ENCODE measurements at places on chromosomes 5 and 9. TPM values are rescaled to one million over a fixed set of nuclear protein-coding genes. Genes with fewer than 3 reads are reported as not detected.
A peak's percentile ranks its signal among the peaks of the same experiment; 100 is the strongest.

DNA sequence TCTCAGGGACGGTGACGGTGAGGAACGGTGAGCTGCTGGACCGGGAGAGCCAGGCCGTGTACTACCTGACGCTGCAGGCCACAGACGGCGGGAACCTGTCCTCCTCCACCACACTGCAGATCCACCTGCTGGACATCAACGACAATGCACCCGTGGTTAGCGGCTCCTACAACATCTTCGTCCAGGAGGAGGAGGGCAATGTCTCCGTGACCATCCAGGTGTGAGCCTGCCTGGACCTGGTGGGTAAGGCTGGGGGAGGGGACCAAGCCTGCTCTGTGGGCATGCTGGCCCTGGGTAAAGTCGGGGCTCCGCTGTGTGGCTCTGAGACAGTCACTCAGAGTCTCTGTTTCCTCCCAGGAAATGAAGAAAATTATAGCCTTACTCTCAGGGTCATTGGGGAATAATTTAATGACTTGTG is 29.3 kb downstream of the CDHR2 start:
- DNase-seq: no peak

DNA sequence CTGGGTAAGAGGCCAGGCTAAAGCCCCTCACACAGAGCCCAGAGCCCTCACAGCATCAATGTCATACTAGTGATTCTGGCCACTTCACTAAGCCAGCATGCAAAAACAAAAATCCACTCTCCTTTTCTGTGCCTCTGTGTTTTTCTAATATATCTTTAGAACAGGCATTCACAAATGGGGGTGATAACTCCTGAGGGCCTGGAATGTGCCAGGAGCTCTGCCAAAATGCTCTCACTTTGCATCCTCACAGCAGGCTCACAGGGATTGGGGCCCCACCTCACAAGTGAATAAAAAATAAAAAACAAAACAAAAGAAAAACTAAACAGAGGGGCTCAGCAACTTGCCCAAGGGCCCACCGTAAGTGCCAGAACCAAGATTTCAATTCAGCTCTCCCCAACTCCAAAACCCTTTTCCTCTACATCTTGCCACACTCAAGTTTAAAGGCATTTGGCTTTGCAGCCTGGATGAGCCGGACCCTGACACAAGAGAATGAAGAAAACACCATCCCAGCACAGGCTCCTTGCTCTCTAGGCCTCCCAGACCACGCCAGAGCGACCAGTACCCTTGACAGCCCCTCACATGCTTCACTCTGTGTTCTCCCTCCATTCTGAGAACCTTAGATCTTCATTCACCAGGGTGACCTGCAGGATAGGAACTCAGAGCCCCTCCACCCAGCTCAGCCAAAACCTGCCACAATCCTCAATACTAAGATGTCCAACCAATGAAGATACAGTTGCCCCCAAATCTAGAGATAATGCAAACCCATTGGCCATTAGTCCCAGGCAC is 51.3 kb downstream of the SAXO1 start:
- peak; percentile 15 for DNase-seq

DNA sequence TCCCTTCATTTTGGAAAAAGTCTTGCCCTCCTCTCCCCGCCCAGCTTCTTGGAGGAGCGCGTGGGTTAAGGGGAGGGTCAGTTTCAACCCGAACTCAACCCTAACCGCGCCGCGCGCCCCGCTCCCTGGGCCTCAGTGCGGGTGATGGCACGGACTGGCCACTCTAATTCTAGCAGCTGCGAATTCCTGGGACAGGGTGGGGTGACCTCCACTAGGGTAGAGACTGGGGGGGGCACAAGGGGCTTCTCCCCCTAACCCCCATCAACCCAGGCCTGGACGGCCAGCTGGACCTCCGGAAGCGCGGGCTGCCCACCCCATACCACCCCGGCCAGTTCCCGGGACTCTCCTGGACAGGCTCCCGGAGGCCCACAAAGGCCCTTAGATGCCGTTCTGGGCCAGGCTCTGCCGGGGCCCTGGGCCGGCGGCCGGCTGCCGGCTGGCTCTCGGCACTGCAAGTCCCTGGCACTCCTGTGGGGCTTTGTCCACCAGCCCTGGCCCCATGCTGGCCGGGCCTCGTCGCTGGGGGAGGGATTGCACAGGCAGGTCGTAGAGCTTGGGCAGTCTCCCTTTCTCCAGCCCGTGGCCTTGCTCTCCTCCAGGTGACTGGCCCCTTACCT is 7.2 kb upstream of the PSD2 start:
- DNase-seq: no peak

- DNase-seq: peak; percentile 33
Measured at GRCh38 chr5:87411973-87412629, 629 bp downstream of the CCNH start.

GRCh38 chr5:169176709-169177694 is 123.9 kb downstream of the SLIT3 start:
- DNase-seq: no peak

- DNase-seq: no peak
Measured at GRCh38 chr5:138461343-138462125, 3.7 kb upstream of the EGR1 start.

DNA sequence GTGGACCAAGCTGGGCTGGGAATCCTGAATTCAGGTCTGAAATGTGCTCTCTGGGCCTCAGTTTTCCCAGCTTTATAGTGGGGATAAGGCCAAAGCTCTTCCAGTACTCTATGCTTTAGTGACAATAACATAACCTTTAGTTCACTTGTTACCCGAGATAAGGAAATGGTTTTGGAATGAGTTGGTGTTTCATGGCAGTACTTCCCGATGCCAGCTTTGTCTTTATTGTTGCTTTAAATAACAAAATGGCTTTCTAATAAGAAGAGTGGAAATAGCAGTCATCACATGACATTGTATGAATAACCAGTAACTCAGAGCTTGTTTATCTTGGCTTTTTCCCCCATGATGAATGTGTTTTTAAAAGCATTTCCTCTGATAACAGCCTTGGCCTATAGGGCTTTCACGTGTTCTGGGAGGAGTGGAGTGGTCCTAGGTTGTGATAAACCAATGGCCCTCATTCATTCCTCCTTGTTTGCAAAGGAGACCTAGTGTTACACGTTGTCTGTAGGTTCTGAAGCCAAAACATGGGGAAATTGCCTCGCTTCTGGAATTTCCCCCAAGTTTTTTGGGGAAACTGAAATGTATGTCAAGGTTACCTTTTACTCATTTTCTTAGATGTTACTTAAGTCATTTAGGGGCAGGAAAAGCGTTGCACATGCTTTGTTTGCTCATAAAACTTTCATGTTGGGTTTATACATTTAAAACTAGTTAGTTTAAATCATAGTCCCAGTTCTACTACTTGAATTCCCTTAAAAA is 53.7 kb downstream of the ZNF618 start:
- DNase-seq: no peak

DNA sequence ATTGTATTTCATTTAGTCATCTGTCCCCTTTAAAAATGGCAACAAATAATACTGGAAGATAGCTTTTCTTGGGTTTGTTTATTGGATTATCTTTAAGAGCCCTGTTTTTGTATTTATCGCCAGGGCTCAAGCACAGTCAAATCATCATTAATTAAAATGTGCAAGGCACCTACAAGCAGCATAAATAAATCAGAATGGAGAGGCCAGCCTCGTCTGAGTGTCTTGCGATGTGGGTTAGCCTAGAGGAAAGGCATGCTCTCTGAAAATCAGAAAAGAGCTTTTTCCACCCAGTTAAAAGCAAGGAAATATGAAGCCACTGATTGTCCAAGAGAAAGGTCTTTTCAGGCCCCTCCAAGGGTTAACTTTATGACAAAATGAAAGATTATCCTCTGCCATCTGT is 31.8 kb downstream of the ZFAND5 start:
- no peak for DNase-seq

DNA sequence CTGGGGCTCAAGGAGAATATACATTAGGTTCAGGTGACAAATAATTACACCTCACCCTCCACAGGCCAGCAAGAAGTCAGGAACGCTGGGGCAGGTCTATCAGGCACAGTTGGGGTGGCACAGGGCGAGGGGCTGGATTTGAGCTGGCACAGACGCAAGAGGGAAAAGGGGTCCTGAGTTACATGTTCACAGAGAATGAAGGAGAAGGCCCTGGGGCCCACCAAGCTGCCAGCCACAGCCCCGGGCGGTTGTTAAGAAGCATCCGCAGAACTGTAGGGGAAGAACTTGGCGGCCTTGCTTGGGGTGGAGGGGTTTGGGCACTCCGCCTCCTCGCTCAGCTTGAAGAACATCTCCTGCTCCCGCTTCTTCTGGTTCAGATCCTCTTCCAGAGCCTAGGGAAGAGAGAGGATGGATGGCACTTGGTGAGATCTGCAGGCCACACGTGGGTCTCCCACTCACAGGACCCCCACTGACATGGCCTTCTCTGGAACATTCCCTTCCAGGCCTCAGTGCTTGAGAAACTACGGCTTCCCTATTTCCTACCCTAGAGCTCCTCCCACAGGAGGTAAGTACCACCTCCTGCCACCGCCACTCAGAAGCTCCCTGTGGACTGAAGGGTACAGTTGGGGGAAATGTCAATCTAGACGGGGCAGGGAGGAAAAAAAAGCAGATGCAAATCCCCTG is 38.3 kb upstream of the FBXW11 start:
- DNase-seq: no peak

DNA sequence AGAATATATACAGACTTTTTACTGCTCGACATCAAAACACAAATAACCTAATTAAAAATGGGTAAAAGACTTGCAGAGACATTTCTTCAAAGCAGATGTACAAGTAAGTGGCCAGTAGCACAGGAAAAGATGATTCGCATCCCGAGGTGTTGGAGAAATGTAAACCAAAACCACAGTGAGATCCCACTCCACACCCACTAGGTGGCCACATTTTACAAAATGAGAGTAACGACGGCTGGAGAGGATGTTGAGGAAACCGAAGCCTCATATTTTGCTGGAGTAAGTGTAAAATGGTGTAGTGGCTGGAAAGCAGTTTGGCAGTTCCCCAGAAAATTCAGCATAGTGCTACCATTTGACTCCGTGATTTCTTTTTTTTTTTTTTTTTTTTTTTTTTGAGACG is 21.3 kb upstream of the GBGT1 start:
- peak; percentile 71 for DNase-seq

DNA sequence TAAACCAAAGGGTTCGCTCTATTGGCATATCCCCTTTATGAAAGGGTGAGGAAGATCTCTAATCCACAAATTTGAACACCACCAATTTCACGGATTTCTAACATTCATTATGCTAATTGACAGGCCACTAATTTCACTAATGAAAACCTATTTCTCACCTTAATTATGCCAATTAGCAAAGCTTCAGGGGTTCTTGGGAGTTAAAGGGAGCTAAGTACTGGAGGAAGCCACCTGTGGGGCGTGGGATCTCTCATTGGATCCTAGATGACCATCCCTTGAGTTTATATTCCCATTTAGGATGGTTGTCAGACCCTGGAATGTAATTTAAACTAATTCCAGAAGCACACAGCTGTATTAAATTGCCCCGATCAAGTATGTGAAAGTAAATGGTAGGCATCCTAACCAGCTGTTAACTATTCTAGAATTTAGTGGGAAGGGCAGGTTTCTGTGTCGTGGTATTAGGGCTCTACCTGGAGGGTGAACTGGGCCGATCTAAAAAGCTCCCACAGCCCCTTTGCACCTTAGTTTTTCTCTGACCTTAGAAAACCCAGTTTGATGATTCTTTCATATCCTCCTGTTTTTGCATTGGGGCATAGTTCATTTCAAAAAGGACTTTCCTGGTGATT is 77.1 kb downstream of the C9orf152 start:
- no peak for DNase-seq

DNA sequence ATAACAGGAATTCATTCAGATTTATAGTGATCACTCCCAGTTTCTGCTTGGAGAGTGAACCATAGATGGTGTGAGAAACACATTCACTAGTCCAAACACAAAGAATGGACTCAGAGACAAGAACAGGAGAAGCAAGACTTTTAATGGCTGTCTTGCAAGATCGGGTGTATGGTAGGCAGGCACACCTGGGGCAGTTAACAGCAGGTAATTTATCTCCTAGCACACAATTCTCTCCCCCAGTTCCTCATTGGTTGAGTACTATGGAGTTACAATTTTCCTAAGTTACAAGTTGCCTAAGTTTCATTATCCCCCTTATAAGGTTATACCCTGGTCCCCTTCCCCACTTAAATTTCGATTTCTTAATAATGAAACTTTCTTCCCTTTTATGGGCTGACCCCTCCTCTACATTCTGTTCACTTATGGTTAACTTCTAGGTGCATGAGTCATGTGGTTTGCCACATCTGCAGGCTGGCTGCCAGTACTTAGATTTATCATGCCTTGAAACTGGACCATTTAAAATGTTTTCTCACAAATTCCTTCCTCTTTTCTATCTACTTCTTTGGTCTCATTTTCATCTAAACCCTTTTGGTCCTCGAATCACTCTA is 623.3 kb downstream of the HINT1 start:
- no peak for DNase-seq

DNA sequence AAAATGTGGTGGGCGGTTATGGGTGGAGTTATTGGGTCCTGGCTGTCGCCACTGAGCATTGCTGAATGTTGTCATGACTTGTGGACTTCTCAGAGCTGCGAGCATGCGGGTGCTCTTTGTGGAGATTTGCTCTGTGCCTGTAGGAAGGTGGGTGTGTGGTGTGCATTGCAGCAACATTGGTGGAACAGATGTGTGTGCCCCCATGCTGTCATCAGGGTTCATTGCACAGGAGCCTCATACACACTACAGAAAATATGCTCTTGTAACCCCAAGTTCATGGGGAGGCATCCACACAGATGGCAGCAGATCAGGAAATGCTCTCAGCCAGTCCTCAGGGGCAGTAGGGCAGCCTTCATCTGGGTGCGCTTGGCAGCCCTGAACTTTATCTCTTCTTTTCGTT is 55.9 kb upstream of the PHF2 start:
- DNase-seq: no peak

- DNase-seq: no peak
Measured at GRCh38 chr9:2158766-2159430, 143.8 kb downstream of the SMARCA2 start.

DNA sequence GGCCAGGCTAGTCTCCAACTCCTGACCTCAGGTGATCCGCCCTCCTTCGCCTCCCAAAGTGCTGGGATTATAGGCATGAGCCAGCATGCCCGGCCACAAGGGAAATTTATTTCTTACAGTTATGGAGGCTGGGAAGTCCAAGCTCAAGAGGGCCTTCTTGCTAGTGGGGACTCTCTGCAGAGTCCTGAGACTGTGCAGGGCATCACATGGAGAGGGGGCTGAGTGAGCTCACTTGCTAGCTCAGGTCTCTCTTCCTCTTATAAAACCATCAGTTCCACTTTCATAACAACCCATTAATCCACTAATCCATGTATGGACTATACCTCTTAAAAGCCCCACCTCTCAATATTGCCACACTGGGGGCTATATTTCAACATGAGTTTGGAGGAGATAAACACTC is 5.1 kb upstream of the SPIN1 start:
- no peak for DNase-seq

GRCh38 chr5:93240228-93240834 is 340.7 kb downstream of the NR2F1-AS1 start:
- no peak for DNase-seq

Gene EMB
- total RNA-seq: 19.6 TPM

Gene BASP1
- total RNA-seq: 36.1 TPM

Gene ZNF474
- total RNA-seq: 0.79 TPM

Gene SARDH
- total RNA-seq: 2.6 TPM

Gene NTRK2
- total RNA-seq: 35.3 TPM

Gene ABO
- 0.39 TPM for total RNA-seq

Gene PCDHGA8
- total RNA-seq: 3.3 TPM

All from skin of body (tissue), 3 donors.